ENCODE measurements at places on chromosomes 1 and 21.

DNA sequence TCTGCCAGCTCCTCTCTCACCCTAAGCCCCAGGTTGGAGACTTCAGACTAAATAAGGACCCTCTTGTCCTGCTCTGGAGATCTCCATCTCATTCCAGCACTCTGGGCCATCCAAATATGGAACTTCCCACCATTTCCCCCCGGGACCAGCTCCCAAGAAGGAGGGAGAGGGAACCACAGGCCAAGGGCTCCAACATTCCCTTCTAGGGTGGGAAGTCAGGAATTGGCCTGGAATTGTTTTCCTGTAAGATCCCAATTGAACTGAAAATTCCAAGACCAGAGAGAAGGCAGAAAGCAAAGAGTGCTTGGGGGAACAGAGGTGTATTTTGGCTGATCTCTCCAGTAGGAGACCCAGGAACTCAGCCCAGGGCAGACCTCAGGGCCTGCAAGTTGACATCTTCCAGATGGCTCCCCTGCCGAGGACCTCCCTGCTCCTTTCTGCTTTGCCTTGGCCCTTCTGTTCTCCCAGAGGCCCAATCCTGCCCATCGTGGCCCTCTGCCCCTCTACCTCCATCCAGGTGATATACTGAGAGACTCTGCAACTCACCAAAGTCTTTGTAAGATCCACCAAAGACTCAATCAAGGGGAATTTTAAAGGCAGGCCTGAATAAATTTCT, 14.9 kb downstream of the CSRP1 start:
- DNase-seq = no peak

GRCh38 chr1:234955107-234955731, 173.4 kb downstream of the TOMM20 start:
- no peak for DNase-seq

GRCh38 chr1:167081594-167082156, 8.5 kb downstream of the GPA33 start:
- DNase-seq = no peak

- no peak for DNase-seq
Observed at GRCh38 chr1:234222561-234223280, 150.5 kb upstream of the COA6 start.

DNA sequence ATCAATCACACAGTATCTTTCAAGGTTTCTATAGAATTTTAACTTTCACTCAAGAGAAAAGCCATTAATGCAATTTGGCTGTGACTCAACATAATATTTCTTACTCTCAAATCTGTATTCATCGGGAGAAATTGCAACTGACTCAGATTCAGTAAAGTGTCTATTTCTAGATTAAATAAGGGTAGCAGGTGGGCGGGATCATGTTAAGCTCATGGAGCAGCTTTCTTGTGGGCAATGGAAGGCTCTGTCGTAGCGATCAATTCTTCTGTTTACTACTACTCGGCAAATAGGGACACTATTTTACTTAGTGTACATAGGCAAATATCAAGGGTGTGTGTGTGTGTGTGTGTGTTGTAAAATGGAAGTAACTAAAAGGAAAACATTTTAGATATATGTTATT, 423.6 kb upstream of the NEGR1 start:
- DNase-seq = no peak

DNA sequence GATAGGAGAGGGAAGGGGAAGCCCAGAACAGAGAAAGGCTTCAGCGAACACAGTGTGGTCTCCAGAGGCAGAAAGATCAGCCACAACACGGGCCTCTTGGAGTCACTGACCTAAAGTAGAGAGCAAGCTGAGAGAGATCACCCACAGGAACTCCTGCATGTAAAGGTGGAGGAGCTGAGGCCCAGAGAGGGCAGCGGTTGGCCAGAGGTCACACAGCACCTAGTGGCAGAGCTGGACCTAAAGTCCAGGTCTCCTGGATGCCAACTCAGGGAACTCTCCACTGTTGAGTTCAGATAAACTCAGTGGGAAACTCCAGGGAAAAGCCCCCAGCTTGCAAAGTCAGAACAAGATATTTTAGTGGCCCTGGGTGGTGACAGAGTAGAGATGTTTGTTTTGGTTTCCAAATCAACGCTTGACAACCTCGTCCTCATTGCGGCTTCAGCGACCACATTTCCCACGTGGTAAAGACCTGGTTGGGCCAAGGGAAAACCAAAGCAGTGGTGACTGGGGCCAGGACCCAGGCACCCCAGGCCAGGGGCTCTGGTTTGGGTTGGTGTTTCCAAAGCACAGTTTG, 4.6 kb downstream of the IFFO2 start:
- no peak for DNase-seq

DNA sequence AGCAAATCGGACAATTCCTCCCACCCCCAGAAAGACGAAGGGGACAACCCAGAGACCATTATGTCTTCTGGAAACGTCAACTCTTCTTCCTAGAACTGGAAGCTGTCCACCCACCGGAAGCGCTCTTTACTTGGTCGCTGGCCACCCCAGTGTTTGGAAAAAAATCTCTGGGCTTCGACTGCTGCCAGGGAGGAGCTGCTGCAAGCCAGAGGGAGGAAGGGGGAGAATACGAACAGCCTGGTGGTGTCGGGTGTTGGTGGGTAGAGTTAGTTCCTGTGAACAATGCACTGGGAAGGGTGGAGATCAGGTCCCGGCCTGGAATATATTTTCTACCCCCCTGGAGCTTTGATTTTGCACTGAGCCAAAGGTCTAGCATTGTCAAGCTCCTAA, 3.2 kb downstream of the S1PR1 start:
- DNase-seq = no peak

DNA sequence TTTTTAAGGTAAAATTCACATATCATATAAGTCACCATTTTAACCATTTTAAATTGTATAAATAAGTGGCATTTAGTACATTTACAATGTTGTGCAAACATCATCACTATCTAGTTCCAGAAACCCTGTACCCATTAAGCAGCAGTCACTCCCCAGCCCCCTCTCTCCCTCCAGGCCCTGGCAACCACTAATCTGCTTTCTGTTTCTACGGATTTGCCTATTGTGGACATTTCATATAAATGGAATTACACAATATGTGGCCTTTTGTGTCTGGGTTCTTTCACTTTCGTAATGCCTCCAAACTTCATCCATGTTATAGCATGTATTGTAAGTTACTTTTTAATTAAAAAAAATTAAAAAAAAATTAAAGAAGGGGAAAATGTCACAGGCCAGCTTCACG, 58.0 kb upstream of the RAB3GAP2 start:
- DNase-seq = no peak

DNA sequence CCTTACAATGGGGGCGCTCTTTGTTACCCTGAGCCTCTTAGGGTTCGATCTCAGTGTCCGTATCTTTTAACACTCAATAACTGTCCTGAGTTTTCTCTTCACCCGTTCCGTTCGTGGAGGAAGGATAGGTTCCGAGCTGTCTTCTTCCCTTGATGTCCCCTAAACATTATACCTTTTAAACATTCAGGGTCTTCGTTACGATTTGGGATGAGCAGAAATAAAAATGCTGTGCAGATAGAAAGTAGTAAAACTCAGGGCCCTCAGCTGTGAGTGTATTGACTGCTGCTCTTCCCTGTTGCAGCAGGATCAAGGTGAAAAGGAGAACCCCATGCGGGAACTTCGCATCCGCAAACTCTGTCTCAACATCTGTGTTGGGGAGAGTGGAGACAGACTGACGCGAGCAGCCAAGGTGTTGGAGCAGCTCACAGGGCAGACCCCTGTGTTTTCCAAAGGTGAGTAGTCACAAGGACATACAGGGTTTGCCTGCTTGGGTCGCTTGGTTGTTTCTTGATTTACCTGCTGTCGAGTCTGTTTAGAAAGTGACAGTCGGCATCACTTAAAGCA, 784 bp downstream of the RPL11 start:
- DNase-seq = no peak

DNA sequence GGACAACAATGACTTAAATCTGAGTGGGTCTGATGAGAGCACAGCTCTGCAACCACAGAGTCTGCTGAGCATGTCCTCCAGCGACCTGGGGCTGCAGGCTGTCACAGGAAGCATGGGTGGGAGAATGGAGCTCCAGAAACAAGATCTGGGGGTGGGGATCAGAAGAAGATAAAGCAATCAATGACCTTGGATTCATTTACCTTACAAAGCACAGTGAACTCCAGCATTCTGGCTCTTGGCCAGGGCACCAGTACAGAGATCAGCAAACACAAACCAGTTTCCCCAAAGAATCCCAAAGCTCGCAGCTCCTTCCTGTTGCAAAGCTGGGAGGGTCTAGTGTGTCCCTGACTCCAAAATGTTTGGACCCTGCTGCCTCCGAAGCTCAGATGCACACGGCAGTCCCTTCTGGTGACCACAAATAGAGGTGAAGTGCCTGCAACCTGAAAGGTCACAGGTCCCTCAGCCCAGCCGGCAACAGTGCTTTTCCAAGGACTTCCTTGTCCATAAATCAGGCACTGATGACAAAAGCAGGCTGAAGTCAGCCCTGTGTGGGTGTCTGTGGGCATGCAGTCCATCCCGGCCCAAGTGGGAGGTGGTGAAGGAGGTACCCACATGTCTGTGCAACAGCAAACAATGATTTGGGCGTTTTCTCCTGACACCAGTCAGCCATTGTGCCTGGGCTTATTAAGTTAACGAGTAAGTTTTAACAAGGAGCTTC, 76.1 kb downstream of the SH3BGR start:
- DNase-seq = no peak

DNA sequence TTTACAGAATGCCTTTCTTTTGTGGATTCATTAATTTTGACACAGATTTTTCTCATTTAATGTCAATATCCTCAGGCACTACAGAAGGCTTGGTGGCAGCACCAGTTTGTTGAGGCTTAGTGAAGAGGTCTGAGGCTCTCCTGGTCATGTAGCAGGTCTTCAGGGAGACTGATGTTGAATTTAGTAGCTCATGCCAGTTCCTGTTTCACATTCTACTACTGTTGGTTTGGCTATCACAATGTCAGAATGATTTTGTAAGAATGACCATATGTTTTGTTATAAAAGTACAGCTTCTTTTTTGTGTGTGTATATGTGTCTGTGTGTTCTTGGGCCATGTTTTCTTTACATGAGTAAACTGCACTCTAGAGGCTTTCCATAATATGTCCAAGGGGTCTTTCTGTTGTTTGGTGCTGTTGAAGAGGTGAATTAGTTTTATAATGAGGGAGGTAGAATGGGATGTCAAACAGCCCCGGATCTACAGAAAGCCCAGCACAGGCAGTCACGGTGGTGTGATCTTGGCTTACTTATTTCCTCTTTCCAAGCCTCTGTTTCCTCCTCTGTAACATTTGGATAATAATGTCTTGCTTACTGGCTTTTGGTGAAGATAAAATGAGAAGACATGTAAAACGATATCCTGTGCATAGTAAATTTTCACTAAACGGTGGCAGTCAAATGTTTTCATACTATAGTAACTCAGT, 32.0 kb downstream of the C1orf21 start:
- no peak for DNase-seq

DNA sequence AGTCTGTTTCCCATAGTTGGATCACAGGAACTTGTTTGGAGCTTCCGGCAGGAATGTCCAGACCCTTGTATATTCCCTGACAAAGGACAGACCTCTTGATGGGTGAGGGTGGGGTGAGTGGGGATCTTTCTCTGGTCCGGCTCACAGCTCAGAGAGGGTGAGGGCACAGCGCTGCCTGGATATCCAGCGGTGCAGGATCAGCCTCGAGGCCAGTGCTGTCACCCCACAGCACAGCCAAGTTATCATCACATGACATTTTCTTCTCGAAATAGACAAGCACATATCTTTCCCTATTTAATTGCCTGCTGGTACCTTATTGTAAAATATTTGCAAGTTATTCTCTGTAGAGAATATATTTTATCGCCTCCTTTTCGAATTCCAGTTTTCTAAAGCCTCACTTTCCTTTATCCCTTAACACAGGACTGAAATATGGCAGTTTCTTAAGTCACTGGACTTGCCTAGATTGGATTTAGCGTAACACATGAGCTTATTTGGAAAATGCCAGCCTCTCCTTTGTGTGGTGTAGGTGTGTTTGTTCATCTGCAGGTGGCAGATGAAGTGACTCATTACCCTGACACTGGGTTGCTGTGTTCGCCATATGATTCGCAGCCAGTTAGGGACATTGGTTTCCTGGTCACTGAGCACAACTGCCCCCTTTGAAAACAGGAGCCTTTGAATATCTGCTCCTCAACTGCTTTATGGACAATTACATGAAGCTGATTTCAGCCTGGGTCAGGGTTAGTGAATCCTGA, 21.4 kb downstream of the CLIC6 start:
- DNase-seq = peak; percentile 76

DNA sequence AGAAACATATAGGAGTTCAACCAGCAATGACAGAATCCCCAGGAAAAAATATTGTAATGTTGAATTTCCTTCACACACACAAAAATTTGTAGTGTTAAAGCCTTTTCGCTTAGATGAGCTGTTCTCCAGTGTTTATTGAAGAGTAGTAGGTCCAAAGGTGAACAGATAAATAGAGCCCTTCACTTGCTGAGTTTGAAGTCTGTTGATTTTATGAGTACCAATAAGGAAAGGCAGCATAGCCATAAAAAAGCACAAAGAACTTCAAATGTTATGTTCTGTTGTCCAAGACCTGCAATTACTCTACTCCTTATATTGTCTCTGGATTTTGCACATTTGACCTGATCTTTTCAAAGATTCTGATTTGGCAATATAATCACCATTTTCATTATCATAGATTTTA, 362.7 kb upstream of the B3GALT2 start:
- DNase-seq = no peak

DNA sequence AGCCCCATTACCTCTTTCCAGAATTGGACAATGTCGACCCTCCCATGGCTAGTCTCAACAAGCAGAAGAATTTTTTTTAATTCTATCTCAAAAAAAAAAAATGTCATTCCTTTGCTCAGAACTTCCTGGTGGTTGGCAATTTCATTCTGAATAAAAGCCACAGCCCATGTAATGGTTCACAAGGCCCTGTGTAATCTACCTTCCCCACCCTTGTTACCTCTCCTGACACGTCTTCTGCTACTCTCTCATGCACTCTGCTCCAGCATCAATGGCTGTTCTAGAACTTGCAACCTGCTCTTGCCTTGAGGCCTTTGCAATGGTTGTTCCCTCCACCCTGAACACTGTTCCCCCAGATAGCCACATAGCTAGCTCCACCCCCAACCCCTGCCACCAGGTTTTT, 25.4 kb downstream of the NUAK2 start:
- no peak for DNase-seq

GRCh38 chr1:153546371-153546770, 765 bp upstream of the S100A4 start:
- no peak for DNase-seq

- DNase-seq = no peak
Observed at GRCh38 chr1:59391212-59392179, 94.6 kb downstream of the FGGY start.

- no peak for DNase-seq
Observed at GRCh38 chr1:3671371-3672180, 19.3 kb downstream of the TP73 start.

GRCh38 chr1:100539836-100540536, 2.0 kb downstream of the GPR88 start:
- no peak for DNase-seq

GRCh38 chr1:31401241-31401640, 11.8 kb upstream of the SERINC2 start:
- no peak for DNase-seq

- peak; percentile 77 for DNase-seq
Observed at GRCh38 chr1:222928212-222928611, 113.4 kb downstream of the DISP1 start.

- no peak for DNase-seq
Observed at GRCh38 chr1:155069551-155070157, 6.1 kb downstream of the EFNA4 start.
